ENCODE measurements at places on chromosomes 5 and 9.

GRCh38 chr5:45410304-45410995 is 285.7 kb downstream of the HCN1 start:
- no peak for DNase-seq

GRCh38 chr9:72703574-72703973 is 182.2 kb downstream of the TMC1 start:
- DNase-seq = no peak

DNA sequence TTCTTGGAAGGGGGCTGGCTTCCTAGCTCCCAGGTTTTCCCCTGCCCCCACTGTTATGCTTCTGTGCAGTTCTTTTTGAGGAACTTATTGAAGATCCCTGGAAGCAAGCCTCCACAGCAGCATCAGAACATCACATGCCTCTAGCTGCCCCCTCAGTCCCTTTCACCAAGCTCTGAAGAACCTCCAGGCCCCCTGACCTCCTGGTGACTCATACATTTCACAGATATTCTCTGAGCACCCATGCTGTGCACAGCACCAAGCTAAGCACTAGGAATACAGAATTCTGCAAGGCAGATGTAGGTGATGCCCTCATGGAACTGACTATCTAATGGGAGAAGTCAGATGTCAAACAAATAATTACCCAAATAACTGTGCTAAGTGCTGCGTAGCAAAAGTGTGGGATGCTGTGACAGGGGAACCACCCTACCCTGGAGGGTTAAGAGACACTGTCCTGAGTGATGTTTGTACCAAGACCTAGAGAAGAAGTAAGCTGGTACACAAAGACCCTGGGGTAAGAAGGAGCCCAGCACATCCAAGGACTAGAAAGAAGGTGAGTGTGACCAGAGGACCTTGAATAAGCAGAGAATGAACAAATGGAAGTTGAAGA is 213.7 kb upstream of the NR4A3 start:
- no peak for DNase-seq

- no peak for DNase-seq
Observed at GRCh38 chr9:130482463-130482862, 37.7 kb downstream of the ASS1 start.

DNA sequence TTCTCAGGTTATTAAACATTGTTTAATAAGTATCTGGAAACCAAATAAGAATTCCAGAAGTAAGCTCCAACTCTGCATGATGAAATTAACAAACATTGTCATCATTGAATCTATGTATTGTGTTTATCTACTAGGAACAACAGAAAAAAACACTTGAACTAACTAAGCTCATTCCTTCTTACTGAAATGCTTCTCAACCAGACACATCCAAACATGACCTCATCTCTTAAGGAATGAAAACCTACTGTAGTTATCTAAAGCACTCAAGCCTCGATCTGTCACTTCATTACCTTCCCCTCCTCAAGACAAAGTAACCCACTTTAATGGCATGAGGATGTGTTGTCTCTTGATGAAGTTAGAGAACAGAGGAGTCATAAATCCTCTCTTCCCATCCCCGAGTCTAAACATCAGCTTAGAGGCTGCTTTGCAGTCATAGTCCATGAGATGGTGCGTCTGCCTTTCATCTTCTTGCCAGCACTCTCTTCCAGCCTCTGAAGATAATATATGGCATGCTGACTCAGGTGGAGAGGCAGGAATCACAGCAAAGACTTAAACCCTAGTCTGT is 86.5 kb downstream of the CEMIP2 start:
- DNase-seq = no peak

DNA sequence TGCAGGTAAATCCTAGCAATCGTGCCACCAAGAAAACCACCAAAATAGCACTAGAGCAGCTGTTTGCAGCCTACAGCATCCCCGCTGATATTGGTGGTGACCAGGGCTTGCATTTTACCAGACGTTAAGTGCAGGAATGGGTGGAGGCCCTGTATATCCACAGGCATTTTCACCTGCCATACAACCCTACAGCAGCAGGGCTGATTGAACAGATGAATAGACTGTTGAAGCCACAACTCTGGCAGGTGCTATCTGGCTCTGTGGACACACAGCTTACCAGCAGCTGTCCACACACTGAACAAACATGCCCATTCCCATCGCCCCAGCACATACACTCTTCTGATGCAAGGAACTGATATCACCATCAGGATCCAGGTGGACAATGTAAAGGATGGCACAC is 154.5 kb upstream of the APC start:
- DNase-seq = no peak

DNA sequence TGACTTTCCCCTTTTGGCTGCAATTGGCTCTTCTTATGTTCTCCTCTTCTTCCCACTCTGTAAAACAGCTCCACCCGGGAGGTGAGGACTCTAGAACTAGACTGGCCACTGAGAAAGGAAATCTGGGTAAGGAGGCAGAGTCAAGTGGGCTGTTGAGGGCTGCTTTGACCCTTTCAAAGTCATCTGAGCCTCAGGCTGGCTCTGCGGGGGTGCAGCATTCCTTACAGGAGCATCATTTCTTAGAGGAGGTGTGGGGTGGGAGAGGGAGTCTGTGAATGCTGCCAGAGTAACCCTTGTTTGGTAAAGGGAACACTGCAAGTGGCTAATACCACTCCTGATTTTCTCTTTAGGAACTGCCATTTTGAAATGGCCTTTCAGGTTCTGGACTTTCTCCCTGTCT is 377.7 kb upstream of the SMARCA2 start:
- DNase-seq = no peak

DNA sequence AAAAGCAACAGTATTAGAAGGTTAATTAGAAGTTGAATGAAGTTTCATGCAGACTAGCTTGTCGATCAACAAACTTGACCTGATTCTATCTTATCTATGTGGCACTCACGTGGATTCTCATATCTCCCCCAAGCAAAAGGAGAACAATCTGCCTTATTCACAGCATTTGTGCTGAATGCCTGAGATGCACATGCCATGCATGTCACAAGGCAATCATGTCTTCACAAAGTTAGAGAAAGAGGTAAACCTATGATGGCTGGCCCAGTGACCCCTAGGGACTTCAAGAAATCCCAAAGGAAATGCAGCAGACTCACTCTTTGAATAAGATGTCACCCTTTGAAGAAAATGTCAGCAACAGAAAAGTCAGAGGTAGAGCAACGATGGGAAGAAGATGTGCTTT is 17.6 kb upstream of the SHOC1 start:
- DNase-seq = no peak

- no peak for DNase-seq
Observed at GRCh38 chr5:157285310-157286035, 19.6 kb downstream of the CYFIP2 start.

- DNase-seq = no peak
Observed at GRCh38 chr5:943201-943917, 50.7 kb downstream of the TRIP13 start.

DNA sequence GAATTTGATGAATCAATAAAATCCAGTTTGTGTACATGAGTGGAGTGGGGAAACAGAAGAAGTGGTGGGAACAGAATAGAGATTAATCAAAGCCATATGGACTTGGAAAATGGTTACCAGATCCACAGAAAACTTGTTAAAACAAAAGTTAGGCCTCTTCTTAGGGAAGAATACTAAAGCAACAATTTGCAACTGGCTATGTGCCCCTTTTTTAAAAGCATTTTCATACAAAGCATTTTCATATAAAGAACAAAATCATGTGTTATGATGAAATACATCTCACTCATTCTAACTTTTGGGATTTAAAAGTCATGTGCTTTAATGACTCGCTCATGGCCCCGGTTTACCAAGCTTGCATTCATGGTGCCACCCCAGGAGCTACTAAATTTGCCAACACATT is 276.9 kb downstream of the EFNA5 start:
- DNase-seq = no peak

- no peak for DNase-seq
Observed at GRCh38 chr5:157057459-157058370, 1.2 kb downstream of the HAVCR1 start.

DNA sequence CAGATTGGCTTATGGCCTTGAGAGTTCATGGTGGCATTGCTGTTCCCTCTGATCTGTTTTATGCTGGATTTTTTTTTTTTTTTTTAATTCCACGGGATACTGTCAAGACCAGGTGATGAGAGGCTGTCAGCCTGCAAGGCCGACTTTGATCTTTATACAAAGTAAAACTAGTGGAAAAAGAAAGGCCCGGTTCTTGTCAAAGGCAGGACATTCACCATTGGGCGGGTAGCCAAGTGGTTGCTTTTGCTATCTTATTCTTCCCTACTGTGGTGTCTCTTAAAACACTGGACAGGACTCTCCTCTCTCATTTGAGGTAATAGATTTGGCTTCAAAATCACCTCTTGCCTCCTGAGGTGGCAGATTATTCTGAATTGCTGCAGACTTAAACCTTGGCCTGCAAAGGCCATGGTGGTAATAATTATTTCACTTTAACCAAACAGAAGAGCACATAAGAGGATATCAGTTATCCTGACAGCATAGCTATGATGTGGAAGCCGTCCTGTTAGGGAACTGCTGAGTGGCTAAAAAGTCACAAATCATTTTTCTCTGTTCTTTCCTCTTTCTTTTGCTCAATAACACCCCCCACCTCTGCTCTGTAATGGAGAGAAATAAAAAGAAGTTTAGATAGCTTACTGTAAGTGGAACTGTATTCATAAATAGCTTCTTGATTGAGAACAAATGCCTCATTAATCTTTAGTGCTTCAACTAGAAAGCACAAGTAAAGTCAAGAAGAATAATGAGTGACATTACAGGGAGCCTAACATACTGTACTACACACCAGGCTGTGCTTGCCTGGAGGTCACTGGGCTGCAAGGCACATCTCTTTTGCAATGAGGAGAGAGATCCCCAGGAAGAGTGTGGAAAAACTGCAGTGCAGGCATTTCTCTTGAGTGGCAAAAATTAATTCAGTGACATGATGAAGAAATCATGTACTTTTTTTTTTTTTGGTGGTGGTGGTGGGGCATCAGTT is 275.6 kb downstream of the KDM4C start:
- DNase-seq = no peak

- no peak for DNase-seq
Observed at GRCh38 chr9:74147906-74148305, 349.2 kb upstream of the RORB start.

DNA sequence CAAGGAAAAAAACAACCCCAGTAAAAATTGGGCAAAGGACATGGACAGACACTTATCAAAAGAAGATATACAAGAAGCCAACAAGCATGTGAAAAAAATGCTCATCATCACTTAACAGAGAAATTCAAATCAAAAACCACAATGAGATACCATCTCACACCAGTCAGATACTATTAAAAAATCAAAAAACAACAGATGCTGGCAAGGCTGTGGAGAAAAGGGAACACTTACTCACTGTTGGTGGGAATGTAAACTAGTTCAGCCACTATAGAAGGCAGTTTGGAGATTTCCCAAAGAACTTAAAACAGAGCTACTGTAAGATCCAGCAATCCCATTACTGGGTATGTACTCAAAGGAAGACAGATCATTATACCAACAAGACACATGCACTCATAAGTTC is 157.4 kb downstream of the EDIL3 start:
- no peak for DNase-seq

DNA sequence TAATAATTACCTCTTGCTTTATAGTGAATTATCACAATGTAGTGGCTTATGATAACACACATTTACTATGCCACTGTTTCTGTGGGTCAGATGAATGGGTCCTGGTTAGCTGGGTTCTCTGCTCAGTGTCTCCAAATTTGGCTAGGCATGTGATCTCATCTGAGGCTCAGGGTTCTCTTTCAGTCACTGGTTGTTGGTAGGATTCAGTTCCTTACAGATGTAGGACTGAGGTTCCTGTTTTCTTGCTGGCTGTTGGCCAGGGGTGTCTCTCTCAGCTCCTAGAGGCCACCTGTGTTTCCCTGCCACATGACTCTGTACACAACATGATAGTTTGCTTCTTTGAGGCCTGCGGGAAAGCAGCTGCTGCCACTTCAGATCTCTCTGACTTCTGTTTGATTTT is 7.1 kb downstream of the NFX1 start:
- DNase-seq = no peak
